ENCODE measurements at places on chromosomes 5 and 9. TPM values are rescaled to one million over a fixed set of nuclear protein-coding genes. Genes with fewer than 3 reads are reported as not detected.

DNA sequence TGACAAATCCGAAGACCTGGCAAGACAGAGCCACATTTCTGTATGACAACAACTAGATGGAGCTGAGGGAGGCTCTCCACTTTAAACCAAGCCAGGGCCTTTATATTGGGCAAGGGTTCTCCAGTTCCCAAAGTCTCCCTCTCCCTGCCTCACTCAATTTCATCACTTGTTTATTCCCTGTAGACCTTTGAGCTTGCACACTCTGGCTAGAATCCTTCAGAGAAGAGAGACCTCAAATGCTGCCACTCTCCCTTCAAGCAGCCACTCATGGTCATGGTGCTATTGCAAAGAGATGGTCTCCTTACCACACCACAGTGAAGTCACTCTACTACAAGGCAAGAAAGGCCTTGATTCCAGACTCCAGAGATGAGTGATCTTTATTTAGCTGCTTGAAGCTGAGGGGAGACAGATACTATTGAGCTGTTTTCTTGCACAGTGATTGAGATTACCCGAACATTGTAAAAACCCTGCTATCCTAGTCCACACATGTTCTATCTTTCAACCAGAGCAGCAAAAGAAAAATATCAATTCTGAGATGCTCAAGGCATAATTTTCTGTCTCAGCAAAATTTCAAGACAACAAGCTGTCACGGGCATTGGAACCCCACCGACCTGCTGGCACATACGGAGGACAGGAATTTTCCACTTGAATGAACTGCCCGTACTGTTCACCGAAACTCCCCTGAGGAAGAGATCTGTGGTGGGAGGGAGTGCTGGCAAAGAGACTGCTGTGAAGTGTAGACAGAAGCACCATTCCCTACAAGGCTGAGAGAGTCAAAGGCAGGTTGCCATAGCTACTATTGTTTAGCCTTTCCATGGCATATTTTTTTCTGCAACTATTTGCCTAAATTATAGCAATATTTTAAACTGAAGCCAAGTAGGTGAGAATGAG is 81.1 kb downstream of the CDO1 start:
- H3K36me3 ChIP-seq: no peaks in the 10 kb centered on the region
- H3K27ac ChIP-seq: no peak overlapping the region
- no peak overlapping the region for H3K4me3 ChIP-seq
- DNase-seq: no peak
- peaks cover 36% of the 10 kb centered on the region for H3K27me3 ChIP-seq
- peaks cover 3% of the 10 kb centered on the region for H3K4me1 ChIP-seq

DNA sequence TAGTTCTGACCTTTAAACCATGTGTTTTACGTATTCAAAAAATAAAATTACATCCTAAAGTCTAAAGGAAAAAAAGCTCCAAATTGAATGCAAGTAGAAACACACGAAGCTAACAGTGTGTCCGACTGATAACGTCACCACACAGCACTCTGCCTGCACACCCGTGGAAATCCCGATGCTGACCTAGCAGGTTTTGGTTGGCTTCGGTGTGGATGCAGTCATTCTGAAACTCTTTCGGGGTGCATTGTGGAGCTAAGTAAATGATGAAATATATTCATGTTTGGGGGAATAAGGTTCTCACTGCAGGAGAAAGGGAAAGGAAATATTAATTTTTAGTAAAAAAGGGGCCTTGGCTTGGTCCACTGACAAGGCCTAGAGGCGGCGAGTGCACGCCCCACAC is 2.0 kb downstream of the RASGEF1C start:
- H3K27ac ChIP-seq: no peak overlapping the region
- H3K36me3 ChIP-seq: no peaks in the 10 kb centered on the region
- H3K4me1 ChIP-seq: peaks cover 7% of the 10 kb centered on the region

DNA sequence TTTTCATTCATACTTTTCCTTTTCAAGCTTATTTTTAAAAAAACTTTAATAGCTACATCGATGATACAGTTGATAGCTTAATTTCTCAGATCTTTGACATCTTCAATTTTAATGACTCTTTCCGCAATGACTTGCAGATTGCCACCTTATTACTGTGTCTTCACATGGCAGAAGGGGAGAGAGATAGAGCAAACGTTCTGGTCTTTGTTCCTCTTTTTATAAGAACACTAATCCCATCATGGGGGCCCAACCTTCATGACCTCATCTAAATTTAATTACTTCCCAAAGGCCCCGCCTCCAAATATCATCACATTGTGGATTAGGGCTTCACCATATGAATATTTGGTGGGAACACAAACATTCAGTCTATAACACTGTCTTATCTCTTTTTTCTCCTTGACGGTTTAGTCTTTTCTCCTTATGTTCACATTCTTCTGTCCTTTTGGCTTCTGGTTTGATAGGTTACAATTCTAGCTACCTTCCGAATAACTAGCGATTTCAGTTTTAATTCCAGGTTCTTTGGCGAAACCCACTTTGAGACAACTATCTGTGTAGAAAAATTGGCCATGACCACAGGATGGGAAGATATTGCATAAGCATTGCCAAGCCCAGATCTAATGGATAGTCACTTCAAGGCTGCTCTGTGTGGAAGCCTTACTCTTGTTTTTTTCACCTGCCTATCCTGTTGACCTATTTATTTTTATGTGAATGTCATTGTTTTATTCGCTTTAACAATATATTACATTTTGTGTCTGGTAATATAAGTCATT is 5.0 kb downstream of the ZNF189 start:
- H3K4me1 ChIP-seq: peaks cover 28% of the 10 kb centered on the region
- no peak overlapping the region for H3K4me3 ChIP-seq
- DNase-seq: no peak
- peaks cover 82% of the 10 kb centered on the region for H3K36me3 ChIP-seq

Gene SLC45A2
- total RNA-seq: not detected

Gene IL9
- total RNA-seq: not detected

Gene FAM169A
- 2.7 TPM for total RNA-seq

Gene LHX2
- not detected for total RNA-seq

- no peak for DNase-seq
- H3K4me1 ChIP-seq: peaks cover 25% of the 10 kb centered on the region
Measured at GRCh38 chr9:95107976-95108375, 209.5 kb downstream of the FANCC start.

DNA sequence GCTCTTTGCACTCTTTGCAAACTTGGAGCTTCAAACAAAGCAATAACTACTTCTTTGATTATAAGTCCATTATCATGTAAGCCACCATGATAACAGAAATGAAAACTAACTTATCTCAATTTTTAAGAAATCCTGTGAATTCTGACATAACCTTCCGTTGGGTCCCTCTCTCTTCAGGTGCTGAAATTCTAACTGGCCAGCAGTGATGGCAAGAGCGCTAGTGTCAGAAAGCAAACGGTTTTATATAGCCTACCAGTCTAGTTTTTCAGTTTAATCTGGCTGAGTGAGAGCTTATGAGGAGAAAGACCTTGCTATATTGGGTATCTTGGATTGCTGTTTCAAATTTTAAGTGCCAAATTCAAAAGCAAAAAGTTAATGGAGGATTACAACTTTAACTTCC is 13.4 kb downstream of the NFIB start:
- H3K4me3 ChIP-seq: no peak overlapping the region
- no peak for DNase-seq
- no peaks in the 10 kb centered on the region for H3K4me1 ChIP-seq
- no peaks in the 10 kb centered on the region for H3K27me3 ChIP-seq
- H3K36me3 ChIP-seq: peaks cover 20% of the 10 kb centered on the region
- H3K27ac ChIP-seq: no peak overlapping the region

DNA sequence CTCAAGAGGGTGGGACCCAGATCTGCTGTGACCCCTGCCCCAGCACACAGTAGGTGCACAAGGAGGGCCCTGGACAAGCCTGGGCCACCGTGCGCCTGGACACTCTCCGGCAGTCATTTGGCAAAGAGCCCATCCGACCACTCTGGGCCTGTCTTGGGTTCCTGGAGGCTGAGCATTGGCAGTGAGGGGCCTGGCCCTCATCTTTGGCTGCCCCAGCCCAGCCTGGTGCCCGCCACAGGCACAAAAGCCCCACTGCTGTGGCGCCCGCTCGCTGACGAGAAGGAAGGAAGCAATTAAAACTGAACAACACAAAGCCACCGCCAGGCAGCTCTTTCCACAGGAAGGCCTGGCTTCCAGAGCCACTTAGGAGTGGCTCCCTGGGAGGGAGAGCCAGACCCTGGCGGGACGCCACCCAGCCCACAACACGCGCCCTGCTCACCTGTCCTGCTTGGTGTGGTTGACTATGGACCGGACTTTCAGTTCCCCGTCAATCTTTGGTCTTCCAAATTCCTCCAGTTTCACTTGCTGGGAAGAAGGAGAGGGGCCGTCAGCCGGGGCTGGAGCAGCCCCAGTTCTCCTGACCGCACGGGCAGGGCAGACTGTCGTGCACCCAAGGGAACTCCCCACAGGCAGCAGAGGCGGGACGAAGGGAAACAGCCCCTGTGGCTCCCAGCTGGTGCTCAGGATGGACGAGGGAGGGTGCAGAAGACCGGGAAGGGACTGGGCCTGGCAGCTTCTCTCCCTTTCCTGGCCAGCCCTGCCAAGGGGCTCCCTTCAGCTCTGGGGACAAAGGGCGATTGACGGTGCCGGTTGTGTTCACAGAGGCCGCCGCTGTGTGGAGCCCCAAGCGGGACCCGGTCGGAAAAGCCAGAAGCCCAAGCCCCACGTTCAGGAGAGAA is 50.9 kb upstream of the SARDH start:
- H3K4me3 ChIP-seq: no peak overlapping the region
- peaks cover 6% of the 10 kb centered on the region for H3K4me1 ChIP-seq
- peaks cover 6% of the 10 kb centered on the region for H3K36me3 ChIP-seq
- H3K27ac ChIP-seq: no peak overlapping the region
- no peaks in the 10 kb centered on the region for H3K27me3 ChIP-seq

DNA sequence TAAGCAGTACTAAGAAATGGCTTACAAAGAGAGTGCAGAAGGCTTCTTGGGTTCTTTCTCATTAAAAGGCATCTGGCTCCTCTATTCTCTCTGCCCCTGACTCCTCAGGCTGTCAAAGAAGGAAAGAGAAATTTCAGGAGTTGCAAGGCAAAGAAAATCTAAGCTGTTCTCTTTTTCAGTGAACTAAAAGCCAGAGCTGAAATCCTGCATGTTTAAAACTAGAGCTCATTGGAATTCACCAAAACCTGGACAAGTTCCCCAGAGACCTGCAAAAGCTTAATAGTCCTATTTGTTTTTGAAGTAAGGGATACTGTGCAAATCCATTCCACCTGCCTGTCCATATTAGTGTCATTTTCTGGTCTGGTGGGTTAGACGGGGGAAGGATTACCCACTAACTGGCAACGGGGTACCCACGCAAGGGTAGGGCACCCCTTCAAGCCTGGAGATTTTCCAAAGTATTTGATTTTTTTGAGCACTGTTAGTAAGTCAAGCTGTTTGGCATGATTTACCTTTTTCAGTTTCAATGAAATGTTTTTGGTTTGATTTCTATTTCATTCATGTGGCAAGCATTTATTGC is 179.3 kb downstream of the FSTL4 start:
- no peak for DNase-seq
- H3K4me3 ChIP-seq: no peak overlapping the region
- H3K27me3 ChIP-seq: peaks cover 73% of the 10 kb centered on the region
- no peaks in the 10 kb centered on the region for H3K4me1 ChIP-seq
- no peak overlapping the region for H3K27ac ChIP-seq

- no peaks in the 10 kb centered on the region for H3K27me3 ChIP-seq
- H3K27ac ChIP-seq: peak overlapping the region; percentile 85
- H3K36me3 ChIP-seq: peaks cover 8% of the 10 kb centered on the region
- peaks cover 47% of the 10 kb centered on the region for H3K4me1 ChIP-seq
- DNase-seq: no peak
Measured at GRCh38 chr9:77751341-77752091, 103.4 kb upstream of the GNA14 start.

DNA sequence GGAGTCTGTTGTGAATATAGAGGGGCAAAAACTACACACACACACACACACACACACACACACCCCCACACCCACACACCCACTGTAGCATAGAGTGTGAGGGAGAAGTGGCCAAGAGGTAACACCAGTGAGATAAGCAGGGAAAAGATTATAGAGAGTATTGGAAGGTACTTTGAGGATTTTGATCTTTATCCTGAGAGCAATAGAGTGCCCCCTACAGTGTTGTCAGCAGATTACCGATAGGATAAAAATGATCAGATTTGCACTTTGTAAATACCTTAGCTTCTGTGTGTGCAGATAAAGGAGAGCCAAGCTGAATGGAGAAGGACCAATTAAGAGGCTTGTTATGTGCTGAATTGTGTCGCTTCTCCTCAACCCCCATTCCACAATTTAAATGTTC is 32.3 kb downstream of the ERCC6L2 start:
- no peak overlapping the region for H3K4me3 ChIP-seq
- no peaks in the 10 kb centered on the region for H3K4me1 ChIP-seq
- peaks cover 32% of the 10 kb centered on the region for H3K36me3 ChIP-seq
- no peaks in the 10 kb centered on the region for H3K27me3 ChIP-seq

Gene ANKRD31
- 0.13 TPM for total RNA-seq

DNA sequence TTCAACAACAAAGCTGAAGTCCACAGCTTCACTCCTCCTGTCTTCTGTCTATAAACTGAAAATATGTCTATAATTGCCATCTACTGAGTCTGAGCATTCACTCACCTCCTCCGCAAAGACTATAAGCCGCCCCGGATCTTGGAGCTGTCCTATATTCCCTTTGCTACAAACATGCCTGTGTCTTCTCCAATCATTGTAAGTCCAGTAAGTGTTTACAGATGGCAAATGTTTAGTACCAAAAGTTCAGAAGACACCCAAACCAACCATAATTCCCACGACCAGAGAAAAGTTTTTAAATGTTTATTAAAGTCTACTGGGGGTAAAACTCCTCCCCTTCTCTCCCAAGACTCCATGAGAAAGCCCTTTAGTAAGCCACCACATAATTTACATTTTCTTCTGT is 80.9 kb downstream of the EBF1 start:
- H3K4me3 ChIP-seq: peak overlapping the region; percentile 7
- H3K27ac ChIP-seq: peak overlapping the region; percentile 84
- H3K36me3 ChIP-seq: peaks cover 7% of the 10 kb centered on the region
- no peak for DNase-seq

DNA sequence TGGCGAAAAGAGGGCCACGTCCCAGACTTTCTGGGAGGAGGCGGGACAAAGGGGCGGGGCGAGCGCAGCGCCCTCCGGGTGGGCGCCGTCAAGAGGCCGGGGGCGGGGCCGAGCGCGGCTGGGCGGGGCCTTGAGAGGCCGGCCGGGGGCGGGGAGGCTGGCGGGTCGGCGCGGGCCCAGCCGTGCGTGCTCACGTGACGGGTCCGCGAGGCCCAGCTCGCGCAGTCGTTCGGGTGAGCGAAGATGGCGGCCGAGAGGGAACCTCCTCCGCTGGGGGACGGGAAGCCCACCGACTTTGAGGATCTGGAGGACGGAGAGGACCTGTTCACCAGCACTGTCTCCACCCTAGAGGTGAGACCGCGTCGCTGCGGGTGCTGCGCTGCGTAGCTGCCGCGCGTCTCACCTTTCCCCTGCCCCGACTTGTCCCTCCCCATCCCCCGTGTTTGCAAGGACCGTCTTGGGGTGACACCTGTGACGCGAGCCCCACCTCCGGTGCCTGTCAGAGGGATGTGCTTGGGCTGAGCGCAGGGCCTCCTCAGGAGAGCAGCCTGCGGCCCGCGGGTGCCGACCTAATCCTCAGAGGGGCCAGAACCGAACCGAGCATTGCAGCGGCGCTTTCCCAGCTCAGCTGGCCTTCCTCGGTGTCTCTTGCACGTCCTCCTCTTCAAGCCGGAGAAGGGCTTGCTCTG is at the start of gene SNX2:
Gene SNX2, plus strand, starts transcription at position 220 of the 689 bp plus-strand sequence. Its CDS starts 24 bp downstream, at position 244.
- peaks cover 4% of the 10 kb centered on the region for H3K27me3 ChIP-seq
- peak within 1 kb of the TSS; percentile 97 for H3K4me3 ChIP-seq
- peak; percentile 97 for DNase-seq
- peaks cover 24% of the 10 kb centered on the region for H3K4me1 ChIP-seq

GRCh38 chr9:126169736-126170135 is 156.9 kb upstream of the MVB12B start:
- H3K4me1 ChIP-seq: no peaks in the 10 kb centered on the region
- H3K27ac ChIP-seq: no peak overlapping the region
- H3K27me3 ChIP-seq: peaks cover 43% of the 10 kb centered on the region
- H3K4me3 ChIP-seq: no peak overlapping the region

Gene HCN1
- total RNA-seq: not detected

Data from osteocyte (in vitro differentiated cells).